ENCODE measurements at places on chromosomes 1 and 21. TPM values are rescaled to one million over a fixed set of nuclear protein-coding genes. Genes with fewer than 3 reads are reported as not detected.

GRCh38 chr1:206954459-206955342, 8.4 kb upstream of the PIGR start:
- no peak for DNase-seq

DNA sequence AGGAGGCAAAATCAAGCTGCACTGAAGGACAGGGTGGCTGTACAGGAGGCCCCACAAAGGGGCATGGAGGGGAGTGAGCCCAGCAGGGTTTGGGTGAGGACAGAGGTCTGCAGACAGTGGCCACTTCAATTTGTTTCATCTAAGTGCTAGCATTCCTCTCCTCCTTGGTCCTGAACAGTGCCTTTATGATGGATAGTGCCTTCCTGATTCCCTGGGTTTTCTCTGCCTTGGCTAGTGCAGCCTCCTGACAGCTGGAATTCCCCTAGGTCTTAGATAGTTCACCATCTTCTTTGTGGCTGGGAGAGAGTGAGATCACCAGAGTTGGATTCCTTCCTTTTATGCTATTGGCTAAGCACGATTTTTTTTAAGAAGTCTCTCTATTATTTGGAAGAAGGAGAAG, 3.8 kb upstream of the HPCAL4 start:
- no peak for DNase-seq

DNA sequence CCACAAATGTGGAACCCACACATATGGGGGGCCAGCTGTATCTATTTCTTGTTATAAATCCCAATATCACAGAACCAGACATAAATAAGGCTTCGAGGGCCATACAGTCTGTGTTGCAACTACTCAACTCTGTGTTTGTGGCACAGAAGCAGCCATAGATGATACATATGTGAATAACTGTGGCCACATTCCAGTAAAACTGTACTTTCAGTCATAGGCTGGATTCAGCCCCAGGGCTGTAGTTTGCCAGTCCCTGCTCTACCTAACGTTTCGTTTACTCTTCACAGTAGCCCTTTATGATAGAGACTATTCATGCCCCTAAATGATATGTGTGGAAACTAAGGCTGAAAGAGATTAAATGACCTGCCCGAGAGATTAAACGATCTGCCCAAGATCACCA, 48.7 kb downstream of the FHAD1 start:
- peak; percentile 40 for DNase-seq

DNA sequence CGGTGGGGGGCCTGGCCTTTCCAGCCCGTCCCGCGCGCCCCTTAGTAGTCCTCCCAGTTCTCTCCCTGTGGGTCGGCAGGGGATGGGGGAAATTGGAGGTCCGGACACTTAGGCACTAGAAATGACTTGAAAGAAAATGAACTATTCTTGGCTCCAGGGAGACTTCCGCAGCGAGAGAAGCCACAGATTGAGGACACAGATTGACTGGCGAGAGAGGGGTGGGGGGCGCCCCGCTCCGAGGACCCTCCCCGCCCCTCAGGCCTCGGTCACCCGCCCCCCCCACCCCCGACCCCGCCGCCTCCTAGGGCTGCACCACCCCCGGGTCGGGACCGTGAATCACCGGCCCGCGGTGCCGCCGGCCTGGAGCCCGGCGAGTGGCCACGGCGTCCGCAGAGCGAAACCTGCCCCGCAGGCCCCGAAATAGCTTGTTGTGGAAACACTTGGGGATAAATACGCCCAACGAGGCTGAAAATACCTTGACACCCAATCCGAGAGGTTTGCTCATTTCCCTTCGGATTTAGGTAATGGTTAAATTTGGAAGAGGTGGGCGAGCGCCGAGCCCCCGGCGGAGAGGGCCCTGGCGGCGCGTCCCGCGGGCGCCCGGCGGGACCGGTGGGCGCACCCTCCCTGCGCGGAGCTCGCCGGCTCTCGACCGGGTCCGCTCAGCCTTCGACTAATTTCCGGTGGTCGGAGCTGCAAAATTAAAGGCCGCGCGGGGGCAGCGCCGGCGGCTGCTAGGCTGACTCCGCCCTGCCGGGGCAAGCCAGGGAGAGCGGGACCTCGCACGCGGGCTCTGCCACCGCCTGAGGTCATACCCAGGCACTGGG, at the start of gene GFI1:
TSS of gene GFI1 (minus strand) at position 675 of the 827 bp plus-strand sequence. CDS start 3,438 bp downstream, outside the sequence.
- DNase-seq, result no peak

- DNase-seq, result peak; percentile 86
These were observed 82.2 kb downstream of the RIPK4 start for GRCh38 chr21:41684381-41685245.

DNA sequence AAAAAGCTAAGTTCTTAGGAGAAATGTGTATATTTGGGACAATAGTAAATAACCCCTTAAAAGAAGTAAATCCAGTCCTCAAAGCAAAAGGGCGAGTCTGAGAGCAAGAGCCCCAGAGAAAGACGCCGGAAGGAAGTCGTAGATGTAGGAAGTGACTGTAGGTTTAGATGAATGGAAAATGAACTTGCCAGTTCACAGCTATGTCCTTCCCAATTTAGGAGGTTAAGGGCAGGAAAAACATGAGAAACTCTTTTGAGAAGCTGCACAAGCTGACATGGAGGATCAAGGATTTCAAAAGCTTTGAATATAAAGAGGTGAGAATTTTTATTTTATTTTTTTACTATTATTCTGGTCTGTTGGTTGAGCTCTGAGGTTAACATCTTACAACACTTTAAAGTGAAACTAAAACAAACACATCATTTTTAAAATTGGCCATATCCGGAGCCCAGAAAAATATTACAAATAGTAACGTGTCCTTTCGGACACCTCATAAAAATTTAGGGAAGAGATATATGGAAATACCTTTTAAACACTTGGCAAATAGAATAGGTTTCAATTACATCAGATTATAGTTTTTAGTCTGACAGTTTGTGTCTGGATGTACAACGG, 1178.6 kb downstream of the MRPL39 start:
- DNase-seq, result no peak

- no peak for DNase-seq
These were observed 15.0 kb upstream of the LRP8 start for GRCh38 chr1:53342735-53343470.

DNA sequence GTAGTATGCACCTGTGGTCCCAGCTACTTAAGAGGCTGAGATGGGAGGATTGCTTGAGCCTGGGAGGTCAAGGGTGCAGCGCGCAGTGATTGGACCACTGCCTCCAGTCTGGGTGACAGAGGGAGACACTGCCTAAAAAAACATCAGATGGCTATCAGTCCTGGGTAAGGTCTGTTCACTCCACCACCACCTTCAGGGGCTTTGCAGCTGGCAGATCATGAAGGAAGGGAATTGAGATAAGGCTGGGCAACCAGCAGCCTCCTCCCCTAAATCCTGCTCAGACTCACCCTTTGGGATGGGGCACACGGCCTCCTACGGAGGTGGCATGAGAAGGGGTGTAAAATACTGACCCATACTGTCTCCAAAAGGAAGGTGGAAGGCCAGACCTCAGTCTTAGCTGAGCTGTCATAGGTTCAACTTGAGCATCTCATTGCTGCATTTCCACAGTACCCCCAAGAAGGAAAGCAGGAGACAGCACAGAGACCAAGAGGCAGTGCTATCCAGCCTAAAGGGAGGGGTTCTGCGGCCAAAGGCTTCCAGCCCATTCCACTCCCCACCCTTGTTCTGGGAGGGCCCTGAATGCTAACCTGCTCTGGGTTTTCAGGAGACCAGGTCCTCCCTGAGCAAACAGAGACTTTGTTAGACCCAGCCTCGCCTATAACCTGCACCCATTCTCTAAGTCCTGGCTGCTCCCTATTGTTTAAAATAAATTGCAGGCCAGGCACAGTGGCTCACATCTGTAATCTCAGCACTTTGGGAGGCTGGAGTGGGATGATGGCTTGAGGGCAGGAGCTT, 13.7 kb downstream of the SLC45A3 start:
- no peak for DNase-seq

DNA sequence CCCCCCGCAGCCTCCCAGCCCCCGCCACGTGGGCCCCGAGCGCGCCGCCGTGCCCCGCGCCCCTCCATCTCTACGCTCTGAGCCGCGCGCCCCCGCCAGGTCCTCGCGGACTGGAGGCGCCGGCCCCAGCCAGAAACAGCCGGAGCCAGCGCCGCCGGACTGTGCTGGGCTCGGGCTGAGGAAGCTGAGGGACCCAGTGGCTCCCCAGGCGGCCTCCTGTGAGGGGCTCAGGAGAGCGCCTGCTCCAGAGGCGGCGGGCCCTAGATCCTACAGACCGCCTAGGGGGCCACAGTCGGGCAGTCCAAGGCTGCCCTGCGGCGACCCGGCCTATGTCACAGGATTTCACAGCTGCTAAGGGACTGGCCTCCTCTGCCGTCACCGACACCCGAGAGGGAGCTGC, 82.1 kb downstream of the NENF start:
- DNase-seq, result no peak

DNA sequence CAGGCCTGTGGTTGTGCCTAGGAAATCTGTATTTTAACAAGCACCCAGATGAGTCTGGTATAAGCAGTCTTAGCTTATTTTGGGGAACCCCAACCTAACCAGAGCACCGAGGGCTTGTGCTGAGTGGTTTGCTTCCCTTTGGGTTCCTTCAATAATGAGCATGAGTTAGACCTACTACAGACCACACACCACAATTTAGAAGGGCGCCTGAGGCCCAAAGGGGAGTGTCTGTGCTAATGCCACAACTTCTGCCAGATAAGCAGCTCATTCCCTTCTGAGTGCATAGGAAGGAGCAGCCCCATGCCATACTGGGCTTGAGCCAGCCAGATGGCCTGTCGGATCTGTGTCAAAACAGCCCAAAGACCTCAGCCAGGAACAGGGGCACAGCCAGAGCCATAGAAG, 15.4 kb upstream of the LSS start:
- no peak for DNase-seq

DNA sequence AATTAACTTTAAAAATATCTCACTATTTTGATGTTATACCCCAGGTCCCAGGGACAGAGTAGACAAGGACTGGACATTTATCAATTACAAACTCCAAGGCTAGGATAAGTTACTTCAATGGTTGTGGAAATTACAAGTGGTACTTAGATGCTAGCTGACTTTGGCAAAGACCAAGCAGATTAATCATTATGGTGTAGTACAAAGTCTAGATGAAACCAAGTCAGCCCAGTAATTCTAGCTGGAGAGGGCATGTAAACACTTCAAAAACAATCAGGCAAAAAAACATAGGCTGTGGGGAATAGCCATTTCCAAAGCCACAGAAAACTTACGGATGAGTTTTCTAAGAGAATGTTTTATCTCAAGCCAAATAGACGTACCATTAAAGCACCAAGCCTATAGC, 124.5 kb downstream of the TSEN15 start:
- no peak for DNase-seq

DNA sequence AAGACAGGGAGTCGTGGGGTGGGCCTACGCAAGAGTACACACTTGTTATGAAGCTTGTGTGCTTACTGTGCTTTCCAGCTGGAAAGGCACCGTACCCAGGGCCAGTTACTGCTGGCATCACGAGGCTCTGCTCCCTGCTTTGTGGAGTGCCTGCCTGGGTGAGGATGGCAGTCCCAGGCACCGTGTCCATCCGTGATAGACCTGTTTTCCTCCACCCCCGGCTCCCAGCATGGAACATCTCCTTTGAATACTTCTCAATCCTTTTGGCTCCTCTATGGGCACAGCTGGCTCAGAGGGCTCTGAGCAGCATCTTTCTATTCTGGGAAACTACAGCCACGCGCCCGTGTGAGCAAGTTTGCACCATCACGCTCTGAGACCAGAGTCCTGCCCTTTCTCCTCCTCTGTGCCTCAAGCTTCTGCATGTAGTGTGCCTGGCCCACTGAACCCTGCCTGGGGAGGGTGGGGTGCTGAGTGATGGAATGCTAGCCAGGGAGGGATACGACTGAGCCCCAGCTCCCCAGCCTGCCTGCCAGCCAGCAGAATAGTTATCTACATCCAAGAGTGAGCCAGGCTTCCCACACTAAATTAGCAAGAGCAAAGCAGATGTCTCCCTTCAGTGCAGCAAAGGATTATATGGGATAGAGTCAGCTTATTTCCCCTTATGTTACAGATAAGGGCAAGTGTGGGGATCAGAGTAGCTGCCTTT, 7.1 kb upstream of the TNR start:
- DNase-seq, result no peak

DNA sequence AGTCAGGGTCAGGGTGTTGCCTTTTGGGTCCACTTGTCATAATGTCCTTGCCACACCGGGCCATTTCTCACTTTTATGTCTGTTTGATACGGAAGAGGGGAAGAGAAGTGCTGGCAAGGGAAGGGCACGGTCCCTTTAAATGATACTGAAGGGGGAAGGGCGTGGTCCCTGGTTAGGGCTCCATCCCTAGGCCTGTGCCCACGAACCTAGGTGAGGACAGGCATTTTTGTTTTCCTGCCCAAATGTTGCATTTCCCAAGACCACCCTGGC, 25.2 kb downstream of the B3GALT5 start:
- no peak for DNase-seq

GRCh38 chr1:228304225-228304624, 96.4 kb downstream of the OBSCN start:
- no peak for DNase-seq

DNA sequence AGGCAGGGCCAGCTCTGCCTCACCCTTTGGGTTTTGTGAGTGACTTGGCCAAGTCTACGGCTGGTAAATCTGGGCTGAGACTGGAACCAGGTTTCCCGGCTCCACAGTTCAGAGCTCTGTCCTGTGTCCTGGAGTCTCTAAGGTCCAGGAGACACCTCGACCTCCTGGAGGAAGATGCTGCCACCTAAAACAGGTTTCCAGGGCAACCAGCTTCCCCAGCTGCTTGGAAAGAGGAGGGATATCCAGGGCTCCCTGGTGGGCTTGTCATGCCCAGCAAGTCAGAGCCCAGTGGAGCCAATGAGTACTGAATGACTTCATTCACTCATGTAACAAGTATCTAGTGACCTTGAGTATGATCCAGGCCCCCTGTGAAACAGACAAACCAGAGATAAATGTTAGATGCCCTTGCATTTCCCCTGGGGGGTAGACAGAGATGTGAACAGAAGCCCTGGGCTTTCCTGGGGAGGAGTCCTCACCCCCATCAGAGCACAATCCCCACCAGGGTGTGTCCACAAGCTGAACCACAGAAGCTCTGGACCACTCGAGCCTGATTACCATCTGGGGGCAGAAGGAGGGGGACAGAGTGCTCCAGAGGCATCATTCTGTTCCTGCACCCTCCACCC, 181.2 kb upstream of the RAB4A start:
- no peak for DNase-seq

The KCNJ9 gene
- not detected for total RNA-seq

The TAS1R3 gene
- 4.3 TPM for total RNA-seq

The CELA2B gene
- not detected for total RNA-seq
